Stimulated activated CD8-positive, alpha-beta memory T cell treated with anti-CD3 and anti-CD28 coated beads, Interleukin-7, amount 100 ng/mL, for 1 hour (primary cell): ENCODE measurements at places on chromosomes 7 and 10.

- no peak for DNase-seq
These were observed 8.7 kb downstream of the ZNF37A start for GRCh38 chr10:38102880-38103279.

- no peak for DNase-seq
These were observed 858.5 kb downstream of the KCNMA1 start for GRCh38 chr10:76778914-76779795.

GRCh38 chr10:103653581-103654037 lies 160.1 kb downstream of the NEURL1 start:
- DNase-seq = no peak

DNA sequence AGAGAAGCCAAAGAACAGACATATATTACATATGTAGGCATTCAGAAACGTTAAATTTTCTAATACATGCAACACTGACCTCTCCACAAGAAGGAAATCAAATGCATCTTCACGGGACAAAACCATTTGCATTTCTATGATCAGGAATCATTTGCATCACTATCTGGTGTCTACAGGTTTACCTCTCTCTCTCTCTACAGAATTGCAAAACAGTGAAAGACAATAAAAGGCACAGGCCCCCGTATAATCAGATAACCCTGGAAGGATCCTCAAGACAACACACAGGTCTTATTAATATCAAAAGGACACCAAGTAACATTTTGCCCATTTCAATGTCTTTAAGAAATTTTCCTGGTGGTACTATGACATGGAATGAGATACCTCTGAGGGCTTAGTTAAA lies 306.3 kb downstream of the GPAM start:
- DNase-seq = no peak
